ENCODE measurements at places on chromosomes 12 and 14.
A peak's percentile ranks its signal among the peaks of the same experiment; 100 is the strongest.

GRCh38 chr14:99664058-99664936, 19.4 kb downstream of the HHIPL1 start:
- DNase-seq: no peak

DNA sequence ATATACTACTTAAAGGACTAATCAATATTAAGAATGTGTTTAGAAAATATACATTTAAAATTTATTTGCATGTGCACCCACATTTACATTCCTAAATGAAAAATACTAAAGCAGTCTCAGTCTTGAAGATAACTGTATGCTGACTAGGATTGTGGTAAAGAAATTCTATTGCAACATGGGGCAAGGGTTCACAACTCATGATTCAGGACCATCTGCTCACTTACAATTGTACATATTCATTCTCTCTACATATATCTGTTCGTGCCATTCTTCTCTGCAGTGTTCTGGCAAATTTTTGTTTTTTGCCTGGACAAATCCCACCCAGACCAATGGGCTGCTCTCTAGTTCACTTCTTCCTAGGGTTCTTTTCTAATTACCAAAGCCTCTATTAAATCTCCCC, 417.2 kb upstream of the NOVA1 start:
- no peak for DNase-seq

DNA sequence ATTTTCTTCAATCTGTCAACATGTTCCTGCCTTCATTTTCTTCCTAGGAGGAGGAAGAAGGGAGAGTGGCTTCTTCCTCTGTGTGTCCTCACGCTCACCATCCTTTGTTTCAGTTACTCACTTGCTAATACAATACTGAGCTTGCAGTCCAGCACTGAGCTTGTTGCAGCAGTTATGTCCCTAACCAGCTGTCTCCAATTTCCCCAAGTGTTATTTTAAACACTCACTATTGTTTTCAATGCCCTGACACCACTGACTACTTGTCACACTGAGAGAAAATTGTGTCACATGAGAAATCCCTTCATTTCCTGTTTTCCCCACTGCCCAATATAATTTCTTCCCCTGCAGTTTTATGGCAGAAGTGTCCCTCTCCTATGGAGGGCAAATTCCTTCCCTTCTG, 53.4 kb downstream of the HSD17B6 start:
- DNase-seq: no peak

- DNase-seq: no peak
Observed at GRCh38 chr12:26519462-26519861, 313.5 kb downstream of the ITPR2 start.

DNA sequence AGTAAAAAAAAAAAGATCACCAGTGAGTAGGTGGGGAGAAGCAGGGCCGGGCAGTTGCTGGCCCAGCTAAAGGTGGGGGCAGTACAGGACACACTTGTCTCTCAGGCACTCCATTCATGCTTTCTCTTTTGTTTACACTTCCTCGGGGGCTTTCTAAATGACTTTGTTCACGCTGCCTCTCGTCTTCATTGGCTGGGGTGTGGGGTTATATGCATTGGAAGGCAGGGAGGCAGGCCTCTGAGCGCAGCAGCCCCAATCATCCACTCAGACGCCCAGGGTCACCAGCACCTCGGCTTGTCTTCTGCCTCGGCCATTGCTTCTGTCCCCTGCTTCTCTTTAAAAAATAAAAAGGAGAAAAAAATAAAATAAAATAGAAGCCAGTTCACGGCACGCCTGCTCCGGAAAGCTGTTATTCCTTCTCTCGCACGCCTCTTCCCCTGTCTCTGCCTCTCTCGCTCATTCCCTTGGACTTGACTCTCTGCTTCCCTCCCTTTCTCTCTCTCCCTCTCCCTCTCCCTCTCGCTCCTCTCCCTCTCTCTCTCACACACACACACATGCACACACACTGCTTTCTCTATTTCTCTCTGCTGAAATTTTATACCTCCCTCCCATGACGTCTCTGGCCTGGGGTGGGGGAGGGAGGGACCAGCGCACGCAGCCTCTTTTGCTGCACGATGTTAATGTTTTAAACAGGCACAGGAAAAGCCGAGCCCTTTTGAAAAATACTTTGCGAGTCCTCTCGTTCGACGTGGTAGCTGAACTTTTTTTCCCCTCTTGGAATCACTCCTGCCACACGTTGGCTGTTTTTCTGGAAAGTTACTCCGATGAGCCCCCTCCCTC, at the start of gene TGFB3:
Gene TGFB3 (minus strand): TSS at position 570 of the 840 bp plus-strand sequence. CDS start 1,102 bp downstream, outside the sequence.
- DNase-seq: peak; percentile 15

DNA sequence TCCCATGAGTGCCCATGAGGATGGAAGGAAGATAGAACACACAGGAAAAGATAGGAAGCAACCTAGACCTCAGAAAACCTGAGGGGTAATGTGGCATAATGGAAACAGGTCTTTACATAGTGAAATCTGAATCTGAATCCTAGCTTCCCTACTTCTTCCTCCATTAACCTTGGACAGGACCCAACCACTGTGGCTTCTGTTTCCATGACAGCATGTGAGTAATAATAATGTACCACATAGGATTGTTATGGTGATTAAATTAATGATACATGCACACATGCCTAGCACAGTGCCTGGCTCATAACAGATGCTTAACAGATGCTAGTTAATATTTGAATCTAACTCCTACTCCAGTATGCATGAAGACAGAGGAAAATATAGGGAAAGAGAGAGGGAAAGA, 11.2 kb downstream of the TTC9 start:
- DNase-seq: no peak

DNA sequence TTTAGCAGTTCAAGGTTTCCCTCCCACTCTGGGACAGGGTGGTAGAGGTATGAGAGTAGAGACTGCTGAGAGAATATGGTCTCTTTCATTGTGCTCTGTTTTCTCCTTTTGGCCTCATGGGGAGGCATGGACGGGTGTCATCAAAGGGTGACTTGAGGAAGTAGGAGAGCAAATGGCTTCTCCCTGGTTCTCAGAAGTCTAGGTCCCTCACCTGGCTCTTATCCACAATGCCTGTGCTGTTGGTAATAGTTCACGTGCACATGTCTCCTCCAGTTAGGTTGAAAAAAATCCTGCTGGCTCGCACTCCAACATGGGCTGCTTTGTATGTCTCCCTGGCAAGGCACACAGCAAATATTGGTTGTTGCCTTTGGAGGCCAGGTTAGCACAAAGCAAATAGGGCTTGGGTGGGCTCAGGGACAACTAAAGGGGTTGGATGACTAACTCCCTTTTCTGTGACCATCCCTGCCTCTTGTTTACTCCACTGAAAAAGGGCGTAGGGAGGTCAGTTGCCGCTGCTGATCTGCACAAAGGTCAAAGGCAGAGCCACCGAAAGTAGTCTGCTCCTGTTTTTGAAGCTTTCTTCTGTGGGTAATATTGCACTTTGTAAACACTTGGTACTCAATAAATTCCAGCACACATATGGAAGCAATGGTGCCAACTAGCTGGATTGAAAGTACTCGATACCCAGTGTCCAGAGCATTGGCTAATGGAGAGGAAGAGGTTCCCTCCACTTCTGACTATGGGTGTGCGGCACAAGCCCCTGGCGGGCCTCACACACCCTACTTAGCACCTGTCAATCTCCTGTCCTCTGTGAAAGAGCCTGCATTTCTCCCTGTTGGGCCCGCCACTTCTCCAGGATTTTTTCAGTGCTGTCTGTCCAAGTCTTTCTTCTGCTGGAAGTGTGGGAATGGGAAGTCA, 121.8 kb downstream of the SLC38A6 start:
- peak; percentile 31 for DNase-seq

All from HL-60 (cell line).